Left ventricle myocardium inferior (tissue), 1 donor: ENCODE measurements at places on chromosomes 1 and 21. TPM values are rescaled to one million over a fixed set of nuclear protein-coding genes. Genes with fewer than 3 reads are reported as not detected.

DNA sequence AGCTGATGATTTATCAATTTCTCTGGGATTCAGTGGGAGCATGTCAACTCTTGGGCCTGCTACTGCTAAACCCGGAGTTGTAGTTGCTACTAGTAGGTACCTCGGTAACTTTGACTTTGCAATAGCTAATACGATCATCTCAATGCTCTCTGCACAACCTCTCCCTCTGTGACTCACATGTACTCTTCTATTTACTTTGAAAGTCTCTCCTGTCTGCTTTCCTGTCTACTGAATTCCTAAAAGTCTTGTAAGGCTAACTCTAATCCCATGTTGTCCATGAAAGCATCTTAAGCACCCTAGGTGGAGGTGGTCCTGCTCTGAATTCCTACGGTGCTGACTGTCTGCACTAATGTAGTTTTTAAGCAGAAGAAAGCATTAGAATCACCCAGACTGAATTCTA lies 29.3 kb downstream of the SLC9C2 start:
- no peak for DNase-seq

- no peak for DNase-seq
These were observed 123.1 kb upstream of the RUNX1 start for GRCh38 chr21:35172231-35172630.

GRCh38 chr1:230568008-230568407 lies 74.3 kb upstream of the COG2 start:
- DNase-seq, result no peak

DNA sequence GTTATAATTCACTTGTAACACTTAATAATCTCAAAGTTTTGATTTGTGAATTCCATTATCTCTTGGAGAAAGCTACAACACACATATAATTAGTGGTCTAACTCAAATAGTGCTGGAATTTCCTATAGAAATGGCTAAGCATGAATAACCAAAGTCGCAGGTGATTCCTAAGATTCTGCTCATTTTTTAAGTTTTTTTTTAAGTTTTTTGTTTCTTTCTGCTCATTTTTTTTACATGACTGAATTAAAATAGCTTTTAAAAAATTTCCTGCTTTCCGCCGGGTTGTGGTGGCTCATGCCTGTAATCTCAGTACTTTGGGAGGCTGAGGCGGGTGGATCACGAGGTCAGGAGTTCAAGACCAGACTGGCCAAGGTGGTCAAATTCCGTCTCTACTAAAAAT lies 90.4 kb downstream of the APP start:
- no peak for DNase-seq

DNA sequence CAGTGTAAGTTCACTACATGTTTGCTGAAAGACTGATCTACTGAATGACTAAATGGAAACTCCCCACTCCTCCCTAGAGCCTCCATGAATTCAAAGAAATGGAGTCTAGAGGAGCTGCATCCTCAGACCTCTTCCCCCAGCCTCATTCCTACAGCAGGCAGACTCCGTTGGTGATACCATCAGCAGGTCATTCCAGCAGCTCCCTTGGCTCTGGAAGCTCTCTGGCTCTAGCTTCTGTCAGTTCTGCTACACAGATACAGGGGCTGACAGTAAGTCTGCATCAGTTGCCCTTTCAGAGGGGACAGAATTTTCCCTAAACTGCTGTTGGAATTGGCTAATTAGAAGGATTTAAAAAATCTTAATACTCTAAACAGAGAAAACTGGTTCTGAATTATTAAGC lies 31.7 kb upstream of the DMRTA2 start:
- DNase-seq, result no peak

DNA sequence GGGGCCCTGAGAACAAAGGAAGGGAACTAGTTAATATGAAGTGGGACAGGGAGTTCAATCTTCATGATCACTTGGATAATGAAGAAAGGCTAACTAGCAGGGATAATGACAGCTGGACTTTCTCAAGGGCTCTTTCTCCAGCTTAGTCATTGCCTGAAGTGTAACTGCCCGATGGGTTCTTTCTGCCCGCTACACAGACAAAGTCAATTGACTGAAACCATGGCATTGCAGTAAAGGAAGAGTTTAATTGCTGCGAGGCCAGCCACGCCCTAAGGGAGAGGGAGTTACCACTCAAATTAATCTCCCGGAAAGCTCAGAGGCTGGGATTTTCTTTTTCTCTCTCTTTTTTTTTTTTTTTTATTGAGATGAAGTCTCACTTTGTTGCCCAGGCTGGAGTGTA lies 16.6 kb upstream of the SLC2A5 start:
- no peak for DNase-seq

DNA sequence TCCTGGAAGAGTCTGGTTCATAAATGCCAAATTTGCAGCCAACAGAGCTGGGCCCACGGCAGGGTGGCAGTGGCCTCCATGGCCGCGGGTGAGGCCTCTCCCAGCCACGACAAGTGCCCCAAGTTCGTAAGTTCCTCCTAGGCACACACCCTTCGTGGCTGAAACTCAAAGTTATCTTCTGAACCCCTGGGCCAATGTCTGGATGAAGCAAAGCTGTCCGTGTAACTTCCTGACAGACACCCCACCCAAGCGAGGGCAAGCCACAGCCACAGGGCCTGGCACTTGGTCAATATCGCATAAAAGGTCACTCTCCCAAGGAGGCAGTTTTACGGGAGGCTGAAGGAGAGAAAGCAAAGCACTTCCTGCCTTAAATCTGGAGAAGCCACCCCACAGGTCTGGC lies 27.8 kb upstream of the GPR153 start:
- DNase-seq, result no peak

DNA sequence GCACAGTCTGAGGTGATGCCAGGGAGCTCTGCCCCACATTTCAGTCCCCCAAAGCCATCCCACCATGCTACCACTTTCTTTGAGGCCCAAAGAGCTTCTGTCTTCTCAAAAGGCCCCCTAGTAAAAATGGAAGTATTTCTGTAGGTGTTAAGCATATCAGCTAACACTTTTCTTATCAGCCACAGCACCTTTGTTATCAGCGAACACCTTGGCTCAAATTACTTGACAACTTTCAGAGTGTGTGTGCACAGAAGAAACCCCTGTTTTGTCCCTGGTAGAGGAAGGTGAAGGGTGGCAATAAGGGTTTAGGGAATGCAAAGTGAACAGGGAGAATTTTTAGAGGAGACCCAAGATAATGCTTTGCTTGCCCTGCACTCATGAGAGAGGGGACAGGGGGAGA lies 54.8 kb upstream of the GJA8 start:
- DNase-seq, result no peak

DNA sequence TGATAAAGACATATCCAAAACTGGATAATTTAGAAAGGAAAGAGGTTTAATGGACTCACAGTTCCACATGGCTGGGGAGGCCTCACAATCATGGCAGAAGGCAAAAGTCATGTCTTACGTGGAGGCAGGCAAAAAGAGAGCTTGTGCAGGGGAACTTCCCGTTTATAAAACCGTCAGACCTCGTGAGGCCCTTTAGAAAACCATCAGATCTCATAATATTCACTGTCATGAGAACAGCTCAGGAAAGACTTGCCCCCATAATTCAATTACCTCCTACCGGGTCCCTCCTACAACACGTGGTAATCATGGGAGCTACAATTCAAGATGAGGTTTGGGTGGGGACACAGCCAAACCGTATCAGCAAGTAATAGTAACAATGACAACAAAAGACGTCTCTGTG lies 88.2 kb upstream of the SLC25A33 start:
- no peak for DNase-seq

GRCh38 chr21:42111470-42111743 lies 40.3 kb downstream of the UMODL1 start:
- no peak for DNase-seq

- no peak for DNase-seq
These were observed 25.6 kb upstream of the PLA2G2E start for GRCh38 chr1:19949016-19949415.

GRCh38 chr21:45366931-45367401 lies 38.0 kb upstream of the COL18A1 start:
- peak; percentile 72 for DNase-seq

- no peak for DNase-seq
These were observed 35.7 kb downstream of the CLEC20A start for GRCh38 chr1:178461104-178461503.

DNA sequence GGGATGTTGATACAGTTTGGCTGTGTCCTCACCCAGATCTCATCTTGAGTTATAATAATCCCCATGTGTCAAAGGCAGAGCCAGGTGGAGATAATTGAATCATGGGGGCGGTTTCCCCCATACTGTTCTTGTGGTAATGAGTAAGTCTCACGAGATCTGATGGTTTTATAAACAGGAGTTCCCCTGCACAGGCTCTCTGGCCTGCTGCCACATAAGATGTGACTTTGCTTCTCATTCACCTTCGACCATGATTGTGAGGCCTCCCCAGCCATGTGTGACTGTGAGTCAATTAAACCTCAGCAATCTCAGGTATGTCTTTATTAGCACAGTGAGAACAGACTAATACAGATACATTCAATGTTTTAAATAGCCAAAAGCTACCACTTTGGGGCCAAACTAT lies 41.1 kb downstream of the SLC35F3 start:
- DNase-seq, result no peak

- no peak for DNase-seq
These were observed 8.9 kb upstream of the MRPL55 start for GRCh38 chr1:228118040-228118439.

DNA sequence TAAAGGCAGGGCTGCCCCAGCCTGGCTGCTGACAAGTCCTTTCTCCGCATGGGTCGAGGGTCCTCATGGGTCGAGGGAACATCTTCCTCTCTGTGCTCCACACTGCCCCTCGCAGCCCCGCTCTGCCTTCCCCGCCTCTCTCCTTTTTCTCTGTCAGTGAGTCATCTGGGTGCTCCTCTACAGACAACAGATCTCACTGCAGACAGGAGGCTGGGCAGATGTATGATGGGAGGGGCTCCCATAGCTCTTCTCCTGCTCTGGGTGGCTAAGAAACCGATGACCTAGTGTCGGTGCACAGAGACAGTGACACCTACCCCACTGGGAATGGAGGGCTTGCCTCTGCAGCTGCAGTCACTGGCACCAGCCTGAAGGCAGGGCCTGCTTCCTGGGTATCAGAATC lies 5.5 kb downstream of the KCNA10 start:
- no peak for DNase-seq

GRCh38 chr1:214215583-214215982 lies 65.4 kb upstream of the SMYD2 start:
- DNase-seq, result no peak

- DNase-seq, result no peak
These were observed 87.6 kb upstream of the DUSP10 start for GRCh38 chr1:221829327-221830015.

DNA sequence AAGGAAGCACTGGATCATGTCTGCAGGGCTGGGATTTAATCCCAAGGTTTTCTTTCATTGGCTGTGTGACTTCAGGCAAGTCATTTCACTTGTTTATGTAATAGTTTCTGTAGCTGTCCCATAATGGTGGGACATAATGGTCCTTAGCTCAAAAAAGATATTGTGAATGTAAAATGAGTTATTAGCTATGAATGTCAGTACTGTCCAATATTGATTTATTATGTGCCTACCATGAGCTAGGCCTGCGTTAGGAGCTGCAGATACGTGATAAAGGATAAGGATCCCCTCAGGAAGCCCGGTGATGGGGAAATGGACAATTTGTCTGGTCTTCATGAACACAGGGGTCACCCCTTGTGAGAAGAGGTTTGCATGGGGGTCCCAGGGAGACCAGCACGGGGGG lies 95.8 kb downstream of the PLXNA2 start:
- DNase-seq, result no peak

DNA sequence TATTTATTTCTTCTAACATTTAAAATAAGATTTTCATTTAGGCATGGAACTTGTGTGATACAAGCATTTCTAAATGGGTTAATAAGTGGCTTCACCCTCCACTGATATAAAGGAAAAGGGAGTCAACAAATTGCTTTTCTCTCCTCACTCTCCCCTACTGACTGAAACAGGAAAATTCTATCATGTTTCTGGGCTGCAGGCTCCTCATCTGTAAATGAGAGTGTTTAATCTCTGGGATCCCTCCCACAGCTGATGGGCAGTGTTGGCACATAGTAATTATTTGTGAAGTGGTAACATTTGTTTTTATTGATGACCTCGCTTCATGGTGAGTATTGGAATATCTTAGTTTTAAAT lies 69.8 kb upstream of the WARS2 start:
- DNase-seq, result no peak

- no peak for DNase-seq
These were observed 881 bp upstream of the ACTRT2 start for GRCh38 chr1:3020263-3020909.

DNA sequence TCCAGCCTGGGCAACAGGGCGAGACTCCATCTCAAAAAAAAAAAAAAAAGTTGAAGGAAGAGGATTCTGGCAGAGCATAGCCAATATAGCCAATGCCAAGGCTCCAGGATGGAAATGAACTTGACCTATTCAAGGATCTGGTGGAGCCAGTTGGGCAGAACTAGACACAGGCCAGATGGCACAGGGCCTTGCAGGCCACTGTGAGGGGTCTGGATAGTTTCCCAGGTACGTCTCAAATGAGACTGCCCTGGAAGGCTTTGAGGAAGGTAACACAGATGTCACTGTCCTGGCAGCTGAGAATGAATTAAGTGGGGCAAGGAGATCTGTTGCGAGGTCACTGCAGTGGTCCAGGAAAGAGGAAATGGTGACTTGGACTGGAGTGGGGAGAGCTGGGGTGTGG lies 12.0 kb upstream of the ARHGEF19 start:
- no peak for DNase-seq

- no peak for DNase-seq
These were observed 20.4 kb upstream of the TMEM52 start for GRCh38 chr1:1939296-1940122.

DNA sequence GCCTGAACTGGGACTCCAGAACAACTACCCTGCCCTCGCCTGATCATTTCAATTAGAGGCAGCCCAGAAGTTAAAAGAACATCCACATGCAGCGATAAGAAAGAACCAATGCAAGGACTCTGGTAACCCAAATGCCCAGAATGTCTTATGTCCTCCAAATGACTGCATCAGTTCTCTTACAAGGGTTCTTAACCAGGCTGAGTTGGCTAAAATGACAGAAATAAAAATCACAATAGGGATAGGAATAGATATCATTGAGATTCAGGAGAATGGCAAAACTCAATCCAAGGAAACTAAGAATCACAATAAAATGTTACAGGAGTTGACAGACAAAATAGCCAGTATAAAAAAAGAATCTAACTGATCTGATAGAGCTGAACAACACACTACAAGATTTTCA lies 80.1 kb upstream of the PTGFR start:
- DNase-seq, result no peak

GRCh38 chr1:85109475-85109874 lies 61.2 kb upstream of the MCOLN3 start:
- DNase-seq, result peak; percentile 26

GRCh38 chr1:32334864-32335534 lies 1.0 kb downstream of the MARCKSL1 start:
- DNase-seq, result peak; percentile 56

The MCOLN3 gene
- total RNA-seq, result 0.44 TPM

The C1QTNF12 gene
- 0.55 TPM for total RNA-seq

The ARTN gene
- 0.14 TPM for total RNA-seq

The DEGS1 gene
- total RNA-seq, result 42.2 TPM

The USP48 gene
- total RNA-seq, result 39.1 TPM

The NOTCH2 gene
- total RNA-seq, result 16.1 TPM

The CIART gene
- total RNA-seq, result 8.7 TPM
